Foreskin fibroblast (primary cell): ENCODE measurements at places on chromosomes 7 and 10.
A peak's percentile ranks its signal among the peaks of the same experiment; 100 is the strongest.

- no peak for DNase-seq
Observed at GRCh38 chr7:26588511-26588910, 275.9 kb downstream of the SKAP2 start.

DNA sequence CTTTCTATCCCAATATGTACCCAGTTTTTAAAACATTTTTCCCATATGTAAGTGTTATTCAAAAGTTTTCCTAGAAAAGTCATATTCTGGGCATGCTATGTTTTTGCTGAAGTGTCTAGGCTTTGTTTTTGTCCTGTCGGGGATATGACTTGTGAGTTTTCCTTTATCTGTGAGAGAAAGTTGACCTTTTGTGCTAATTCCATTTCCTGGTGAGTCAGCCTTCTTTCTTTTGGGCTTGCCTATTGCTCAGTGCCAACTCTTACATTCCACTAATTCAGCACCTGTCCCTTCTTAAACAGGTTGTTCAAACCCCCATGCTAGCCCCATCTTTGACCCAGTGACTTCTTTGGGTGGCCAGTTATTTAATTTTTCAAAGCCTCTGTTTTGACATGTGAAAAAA lies 146.2 kb downstream of the AHR start:
- peak; percentile 33 for DNase-seq

DNA sequence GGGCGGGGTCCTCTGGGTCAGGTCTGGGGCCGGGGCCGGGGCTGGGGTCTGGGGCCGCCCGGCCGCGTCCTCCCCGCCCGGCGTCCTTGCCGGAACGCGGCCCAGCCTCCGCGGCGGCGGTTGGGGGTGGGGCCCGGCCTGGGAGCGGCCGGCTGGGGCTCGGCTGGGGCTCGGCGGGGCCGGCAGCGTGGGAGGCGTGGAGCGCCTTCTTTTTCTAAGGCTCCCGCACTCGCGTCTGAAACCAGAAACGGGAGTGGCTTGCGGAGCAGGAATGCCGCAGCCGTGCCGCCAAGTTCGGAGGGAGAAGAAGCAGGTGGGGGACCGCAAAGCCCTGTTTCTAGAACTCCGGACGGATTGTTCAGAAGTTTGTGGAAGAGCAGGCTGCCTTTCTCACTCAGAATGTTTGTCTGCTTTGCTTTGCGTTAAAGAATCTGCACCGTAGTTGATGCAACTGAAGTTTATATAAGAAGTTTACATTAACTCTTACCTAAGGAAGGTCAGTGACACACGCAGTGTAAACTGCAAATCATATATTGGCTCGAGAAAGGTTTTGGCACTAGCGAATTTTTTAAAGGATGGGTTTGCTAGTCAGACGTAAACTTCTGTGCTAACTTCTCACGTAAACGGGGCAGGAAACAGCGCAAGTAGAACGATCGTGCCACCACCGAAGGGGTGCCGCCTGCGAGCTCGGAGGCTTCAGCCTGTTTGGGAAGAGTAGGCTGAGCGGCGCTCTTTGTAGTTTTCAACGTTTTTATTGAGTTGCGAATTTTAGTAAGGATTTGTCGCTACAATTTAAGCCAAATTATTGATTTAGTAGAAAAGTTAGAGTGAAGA lies 729 bp downstream of the DNAJB6 start:
- peak; percentile 51 for DNase-seq

- DNase-seq: no peak
Observed at GRCh38 chr7:31850066-31850465, 163.1 kb downstream of the PPP1R17 start.

DNA sequence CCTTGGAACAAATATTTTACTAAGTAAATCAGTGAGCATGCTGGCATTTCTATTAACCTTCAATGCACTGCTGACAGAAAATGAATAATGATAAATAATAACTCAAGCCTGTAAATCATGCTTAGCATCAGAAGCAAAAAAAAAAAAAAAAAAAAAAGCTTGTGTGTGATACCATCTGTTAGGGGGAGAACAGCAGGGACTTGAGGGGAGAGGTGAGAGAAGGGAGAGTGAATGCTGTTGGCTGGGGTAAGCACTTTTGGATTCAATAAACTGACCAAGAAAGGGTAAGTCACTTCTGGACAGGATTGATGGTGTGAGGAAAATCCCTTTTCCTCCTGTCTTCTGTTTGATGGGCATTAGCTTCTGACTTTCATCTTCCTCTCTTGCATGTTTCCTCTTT lies 996.4 kb downstream of the KCNMA1 start:
- no peak for DNase-seq

GRCh38 chr7:22025983-22026382 lies 80.3 kb upstream of the CDCA7L start:
- DNase-seq: no peak

GRCh38 chr7:42745357-42746059 lies 166.4 kb downstream of the C7orf25 start:
- peak; percentile 35 for DNase-seq

GRCh38 chr7:45055016-45055415 lies 33.8 kb downstream of the NACAD start:
- no peak for DNase-seq

- peak; percentile 65 for DNase-seq
Observed at GRCh38 chr10:14474656-14475055, 143.9 kb upstream of the FRMD4A start.

GRCh38 chr10:113151190-113151666 lies 201.2 kb downstream of the TCF7L2 start:
- no peak for DNase-seq

- DNase-seq: no peak
Observed at GRCh38 chr10:47038881-47039561, 127.8 kb downstream of the PTPN20 start.

DNA sequence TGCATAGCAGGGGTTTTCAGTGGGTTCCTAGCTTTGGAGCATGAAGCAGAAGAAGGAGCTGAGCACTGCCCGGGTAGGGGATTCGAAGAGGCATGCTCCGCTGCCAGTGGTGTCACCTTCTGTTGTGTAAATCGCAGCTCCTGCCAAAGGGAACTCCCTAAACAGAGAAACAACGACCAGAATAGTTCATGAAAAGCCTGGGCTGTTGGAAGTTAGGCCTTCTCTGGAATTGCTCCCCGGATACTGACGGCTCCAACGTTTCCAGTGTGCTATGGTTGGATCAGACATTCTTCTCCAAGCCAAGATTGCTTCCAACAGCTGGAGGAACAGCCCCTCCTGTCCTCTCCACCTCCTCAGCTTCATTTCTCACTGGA lies 546.0 kb upstream of the FZD8 start:
- DNase-seq: no peak

GRCh38 chr7:158487631-158488151 lies 99.9 kb downstream of the PTPRN2 start:
- DNase-seq: no peak

DNA sequence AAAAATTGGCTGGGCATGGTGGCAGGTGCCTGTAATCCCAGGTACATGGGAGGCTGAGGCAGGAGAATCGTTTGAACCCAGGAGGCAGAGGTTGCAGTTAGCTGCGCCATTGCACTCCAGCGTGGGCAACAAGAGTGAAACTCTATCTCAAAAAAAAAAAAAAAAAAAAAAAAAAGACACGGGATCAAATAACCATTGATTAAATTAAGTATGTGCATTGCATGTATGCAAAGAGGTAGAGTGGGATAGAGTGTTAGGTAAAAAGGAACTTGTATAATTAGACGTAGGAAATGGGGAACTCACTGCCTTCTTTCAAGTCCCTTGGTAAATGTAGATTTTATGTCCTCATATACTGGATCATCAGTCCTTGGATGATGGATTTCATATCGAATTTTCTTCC lies 13.1 kb downstream of the VCL start:
- DNase-seq: no peak

GRCh38 chr10:47269294-47269693 lies 30.7 kb upstream of the GDF10 start:
- DNase-seq: no peak

- peak; percentile 51 for DNase-seq
Observed at GRCh38 chr7:73718438-73718881, 1.0 kb downstream of the STX1A start.

DNA sequence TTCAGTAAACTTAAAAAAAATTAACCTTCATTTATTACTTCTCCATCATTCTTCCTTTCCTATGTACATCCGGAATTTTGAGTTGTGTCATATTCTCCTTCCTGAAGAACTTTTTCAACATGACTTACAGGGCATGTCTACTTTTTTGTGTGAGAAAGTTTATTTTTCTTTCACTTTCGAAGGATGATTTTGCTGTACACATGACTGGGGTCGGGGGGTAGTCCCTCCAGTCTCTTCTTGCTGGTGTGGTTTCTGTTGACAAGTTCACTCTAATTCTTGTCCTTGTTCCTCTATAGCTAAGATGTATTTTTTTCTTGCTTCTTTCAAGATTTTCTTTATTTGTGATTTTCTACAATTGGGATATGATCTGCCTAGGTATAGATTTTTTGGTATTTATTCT lies 55.8 kb downstream of the INPP5A start:
- no peak for DNase-seq

- no peak for DNase-seq
Observed at GRCh38 chr7:116021237-116021636, 9.3 kb downstream of the TFEC start.

DNA sequence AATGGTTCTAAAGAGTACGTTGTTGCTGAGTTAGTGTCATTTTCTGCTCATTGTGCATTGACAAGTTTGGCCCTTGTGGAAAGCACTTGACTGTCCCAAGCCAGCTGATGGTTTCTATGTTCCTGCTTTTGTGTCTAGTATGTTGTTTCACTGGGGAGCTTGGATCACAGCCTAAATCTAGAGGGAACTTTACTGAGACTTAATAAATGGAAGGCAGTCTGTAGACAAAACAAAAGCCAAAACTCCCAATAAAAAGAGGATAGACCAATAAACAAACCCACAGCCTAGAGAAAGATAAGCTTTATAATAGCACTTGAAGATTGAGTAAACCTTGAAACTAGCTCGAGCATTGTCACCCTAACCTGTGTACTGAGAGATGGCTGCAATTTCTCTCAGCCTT lies 196.8 kb downstream of the ADRA2A start:
- no peak for DNase-seq

DNA sequence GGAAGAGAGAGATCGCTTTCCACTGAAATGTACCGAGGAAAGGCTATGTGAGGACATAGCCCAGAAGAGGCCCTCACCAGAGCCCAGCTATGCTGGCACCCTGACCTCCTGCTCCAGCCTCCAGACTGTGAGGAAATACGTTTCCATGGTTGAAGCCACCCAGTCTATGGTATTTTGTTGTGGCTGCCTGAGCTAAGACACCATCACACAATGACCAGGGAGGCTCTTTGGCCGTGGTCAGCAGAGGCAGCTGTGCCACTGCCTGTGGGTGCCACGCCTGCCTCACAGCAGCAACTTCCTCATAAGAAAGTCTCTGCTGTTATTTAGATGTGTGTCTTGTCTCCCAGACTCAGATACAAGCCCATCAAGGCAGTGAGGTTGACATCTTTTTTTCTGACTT lies 182.7 kb upstream of the PLXNA4 start:
- DNase-seq: no peak

DNA sequence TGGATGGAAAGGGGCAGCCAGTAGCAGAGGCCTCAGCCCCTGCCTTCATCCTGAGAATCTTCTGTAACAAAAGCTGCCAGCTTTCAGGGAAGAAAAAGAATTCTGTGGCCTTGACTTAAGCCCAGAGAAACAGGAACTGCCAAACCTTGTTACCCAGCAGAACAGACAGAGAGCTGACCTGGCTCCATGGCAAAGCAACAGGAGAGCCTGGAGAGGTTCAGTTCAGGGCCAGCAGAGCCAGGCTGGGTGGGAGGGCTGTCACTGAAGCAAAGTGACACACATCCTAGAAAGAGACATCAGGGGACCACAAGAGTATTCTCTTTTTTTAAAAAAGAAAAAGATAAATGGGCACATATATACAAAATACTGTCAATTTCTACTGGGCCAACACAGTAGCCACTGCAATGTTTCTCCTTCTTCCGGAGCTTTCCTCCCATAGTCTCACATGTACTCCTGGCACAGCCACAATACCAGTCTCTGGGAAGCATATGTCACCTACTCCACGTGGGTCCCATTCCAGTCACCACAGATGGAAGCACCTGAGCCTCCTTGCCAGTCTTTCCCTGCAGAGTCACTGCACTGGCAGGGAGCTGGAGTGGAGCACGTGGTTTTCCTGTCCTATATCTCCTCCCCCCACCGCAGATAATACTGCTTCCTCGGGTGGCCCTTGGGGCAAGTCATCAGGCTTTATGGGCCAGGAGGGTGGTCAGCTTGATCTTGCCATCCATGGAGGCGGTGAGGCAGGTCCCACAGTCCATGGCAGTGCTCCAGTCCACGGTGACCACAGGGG lies 15.2 kb upstream of the CYREN start:
- DNase-seq: no peak

DNA sequence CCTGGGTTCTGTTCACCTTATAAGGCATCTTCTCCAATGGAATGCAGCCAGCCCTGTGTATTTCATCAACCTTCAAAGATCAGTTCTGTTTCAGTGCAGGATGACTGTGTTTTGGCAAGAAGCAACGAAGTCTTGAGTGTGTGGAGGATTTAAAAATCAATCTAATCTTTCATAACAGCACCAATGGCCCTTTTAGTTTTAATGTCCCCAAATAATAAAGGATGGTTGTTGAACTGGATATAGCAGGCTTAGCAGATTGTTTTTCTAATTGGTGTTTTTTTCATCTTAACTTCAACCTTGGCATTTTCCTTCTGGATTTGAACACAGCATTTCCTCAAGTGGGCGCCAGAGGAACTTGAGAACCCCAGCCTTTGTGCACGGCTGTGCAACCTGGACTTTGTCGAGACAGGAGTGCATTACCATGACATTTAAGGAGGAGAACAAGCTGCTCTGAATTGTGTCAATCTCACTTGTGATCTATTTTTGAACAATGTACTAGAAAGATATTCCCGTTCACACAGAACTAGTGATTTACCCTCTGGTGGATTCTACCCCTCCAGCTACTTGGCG lies 313.3 kb upstream of the AKR1E2 start:
- peak; percentile 79 for DNase-seq

- DNase-seq: no peak
Observed at GRCh38 chr7:90739716-90740115, 143.6 kb downstream of the CDK14 start.

DNA sequence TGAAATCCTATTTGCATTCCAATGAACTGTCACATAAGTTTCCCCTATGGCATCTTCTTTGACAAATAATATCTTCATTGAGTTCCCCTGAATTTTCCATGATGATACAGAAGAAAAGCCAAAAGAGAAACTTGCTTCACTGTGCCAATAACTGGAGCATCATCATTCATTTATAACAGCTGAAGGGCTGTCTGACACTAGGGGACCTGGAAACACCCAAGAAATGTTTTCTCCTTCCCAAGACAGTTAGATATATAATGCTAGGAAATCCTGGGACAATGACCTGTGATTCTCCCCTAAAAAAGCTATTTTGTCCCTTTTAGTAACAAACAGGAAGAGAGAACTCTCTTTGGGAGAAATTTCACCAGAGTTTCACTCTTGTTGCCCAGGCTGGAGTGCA lies 133.6 kb downstream of the SEMA3C start:
- DNase-seq: no peak

DNA sequence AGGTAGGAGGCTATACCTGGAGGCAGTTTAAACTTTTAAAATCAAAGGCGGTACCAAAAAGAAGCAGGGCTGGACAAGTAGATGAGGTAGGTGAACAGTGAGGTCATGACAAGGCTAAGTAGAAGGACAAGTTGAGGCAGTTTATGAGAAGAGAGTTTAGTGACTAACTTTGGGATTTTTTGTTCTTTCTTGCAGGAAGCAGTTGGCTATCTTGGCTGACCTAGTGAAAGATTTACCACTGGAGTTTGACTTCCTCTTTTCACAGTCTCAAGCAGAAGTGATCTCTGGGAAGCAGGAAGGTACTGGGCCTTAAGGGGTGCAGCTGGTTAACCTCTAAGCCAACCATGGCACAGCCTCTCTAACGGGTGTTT lies 26.3 kb downstream of the ENTPD7 start:
- no peak for DNase-seq
